Left lung (tissue), 14 donors: ENCODE measurements at places on chromosomes 4 and X. TPM values are rescaled to one million over a fixed set of nuclear protein-coding genes. Genes with fewer than 3 reads are reported as not detected.
A peak's percentile ranks its signal among the peaks of the same experiment; 100 is the strongest.

DCAF12L1 gene
- total RNA-seq: not detected

CENPI gene
- 3.5 TPM for total RNA-seq

MSANTD1 gene
- total RNA-seq: 1.1 TPM

MSX1 gene
- total RNA-seq: 2.9 TPM

VCX2 gene
- not detected for total RNA-seq

DNA sequence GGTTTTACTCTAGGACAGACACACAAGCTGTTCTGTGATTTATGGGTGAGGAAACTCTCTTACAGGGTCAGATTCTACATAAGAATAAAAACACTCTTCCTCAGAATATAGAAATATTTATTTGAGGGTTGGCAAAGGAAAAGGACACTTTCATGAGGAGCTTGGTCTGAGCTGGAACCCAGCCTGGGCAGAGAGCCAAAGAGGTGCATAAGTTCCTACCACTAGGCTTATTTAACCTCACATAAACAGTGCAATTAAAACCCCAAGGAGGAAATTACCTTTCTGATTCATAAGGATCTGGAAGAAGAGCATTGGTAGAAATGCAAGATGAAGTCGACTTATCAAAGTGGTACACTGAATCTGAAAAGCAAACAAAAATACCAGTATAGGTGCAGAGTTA is 32.9 kb downstream of the SETD7 start:
- DNase-seq: no peak

GRCh38 chr4:124018383-124019317 is 622.1 kb downstream of the SPRY1 start:
- no peak for DNase-seq

DNA sequence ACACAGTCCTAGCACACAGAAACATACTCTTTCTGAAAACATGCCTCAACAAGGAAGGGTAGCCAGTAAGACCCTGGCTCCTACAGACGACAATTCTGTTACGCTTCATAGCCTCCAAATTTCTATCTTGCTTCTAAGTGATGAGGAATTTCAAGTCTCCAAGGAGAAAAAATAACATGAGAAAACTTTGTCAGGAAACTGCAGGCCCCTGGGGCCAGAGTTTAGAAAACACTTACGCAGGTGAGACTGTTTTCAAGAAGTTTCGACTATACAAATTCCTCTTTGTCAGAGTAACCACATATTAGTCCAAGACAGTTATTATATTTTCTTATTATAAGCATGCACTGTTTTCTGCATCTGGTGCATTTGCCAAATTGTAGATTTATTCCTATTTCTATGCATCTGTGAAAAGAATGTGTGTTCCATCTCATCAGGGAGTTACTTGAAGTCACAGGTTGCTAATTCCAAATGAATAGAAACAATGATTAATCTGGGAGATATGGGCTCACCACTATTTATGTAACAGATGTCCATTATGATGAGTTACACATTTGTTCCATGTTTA is 30.3 kb upstream of the HCCS start:
- no peak for DNase-seq

GRCh38 chr4:116055857-116056827 is 942.7 kb upstream of the NDST4 start:
- DNase-seq: no peak

GRCh38 chr4:114226968-114227760 is 247.7 kb upstream of the ARSJ start:
- no peak for DNase-seq

DNA sequence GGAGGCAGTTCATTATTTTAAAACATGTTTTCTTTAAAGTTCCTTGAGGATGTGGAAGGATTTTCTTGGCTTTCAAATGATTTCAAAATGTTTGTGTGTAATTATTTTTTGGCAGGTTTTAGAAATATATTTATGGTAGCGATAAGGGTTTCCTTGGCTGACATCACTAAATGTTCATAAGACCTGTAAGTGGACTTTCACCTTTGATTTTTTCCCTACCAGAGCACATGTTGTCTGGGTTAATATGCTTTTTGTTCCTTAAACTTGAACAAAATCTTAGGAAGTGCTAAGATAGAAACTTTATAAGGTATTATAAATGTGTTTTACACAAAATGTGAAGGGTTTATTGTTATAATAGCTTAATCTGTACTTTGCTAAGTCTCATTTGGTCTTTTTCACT is 315.6 kb downstream of the PCDH7 start:
- no peak for DNase-seq

DNA sequence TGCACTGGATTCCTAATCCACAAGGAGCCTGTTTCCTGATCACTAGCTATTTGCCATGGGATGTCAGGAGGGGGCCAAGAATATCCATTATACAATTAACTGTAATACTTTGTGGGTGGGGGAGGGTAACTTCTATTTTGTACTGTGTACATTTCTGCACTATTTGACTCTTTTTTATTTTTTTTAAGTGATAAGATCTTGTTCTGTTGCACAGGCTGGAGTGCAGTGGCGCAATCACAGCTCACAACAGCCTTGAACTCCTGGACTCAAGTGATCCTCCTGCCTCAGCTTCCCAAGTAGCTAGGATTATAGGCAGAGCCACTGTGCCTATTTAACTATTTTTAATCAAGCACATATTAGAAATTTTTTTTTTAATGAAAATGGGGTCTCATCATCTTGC is 134.1 kb downstream of the ELOVL6 start:
- DNase-seq: no peak

- DNase-seq: no peak
Observed at GRCh38 chr4:184061582-184061981, 156.1 kb downstream of the ENPP6 start.

- DNase-seq: peak; percentile 82
Observed at GRCh38 chrX:54495814-54496516, at the start of gene FGD1. Gene FGD1 (minus strand): TSS chrX:54496234. CDS start chrX:54495432, 802 bp downstream.

GRCh38 chrX:19094654-19095053 is 27.6 kb downstream of the ADGRG2 start:
- DNase-seq: no peak

GRCh38 chr4:11496351-11496829 is 67.7 kb upstream of the HS3ST1 start:
- DNase-seq: no peak
